NCI-H1092 (cell line): ENCODE measurements at places on chromosomes 2 and 18.

- no peak for DNase-seq
Observed at GRCh38 chr2:232286001-232286868, 92.3 kb upstream of the ALPP start.

GRCh38 chr2:235728800-235729556 is 235.1 kb downstream of the AGAP1 start:
- DNase-seq: no peak

- no peak for DNase-seq
Observed at GRCh38 chr2:15195813-15196212, 365.3 kb downstream of the NBAS start.

- no peak for DNase-seq
Observed at GRCh38 chr2:101262142-101262541, 9.5 kb downstream of the CNOT11 start.

DNA sequence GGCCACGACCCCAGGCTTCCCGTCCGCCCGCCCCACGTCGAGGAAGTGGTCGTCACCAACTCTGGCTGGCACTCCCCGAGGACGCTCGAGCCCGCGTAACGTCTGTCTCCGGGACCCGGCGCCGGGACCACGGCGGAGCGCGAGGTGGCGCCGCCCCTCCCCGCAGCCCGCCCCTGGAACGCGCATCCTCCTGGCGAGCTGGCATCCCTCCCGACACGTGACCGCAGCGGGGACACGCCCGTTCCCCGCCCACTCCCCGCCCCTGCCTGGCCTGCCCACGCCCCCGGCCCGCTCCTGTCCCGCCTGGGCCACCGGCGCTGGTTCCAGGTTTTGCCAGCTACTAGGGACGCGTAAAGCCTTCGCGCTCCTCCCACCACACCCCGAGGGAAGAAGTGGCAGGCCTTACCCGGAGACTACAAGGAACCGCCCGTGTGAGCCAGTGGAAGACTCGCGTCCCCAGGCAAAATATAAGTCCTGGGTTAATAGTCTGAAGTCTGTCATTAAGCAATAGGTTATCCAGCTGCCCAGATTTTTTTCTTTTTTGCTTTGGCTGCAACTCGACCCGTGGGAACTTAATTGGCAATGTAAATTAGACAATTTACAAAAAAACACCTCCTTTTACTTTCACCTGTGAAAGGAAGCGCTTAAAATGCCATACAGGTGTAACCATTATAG is at the start of gene OSBPL1A:
Gene OSBPL1A (minus strand): TSS at position 131 of the 675 bp plus-strand sequence. CDS start 20,291 bp downstream, outside the sequence.
- peak; percentile 90 for DNase-seq

- no peak for DNase-seq
Observed at GRCh38 chr18:13539050-13539449, 187.3 kb downstream of the FAM210A start.

DNA sequence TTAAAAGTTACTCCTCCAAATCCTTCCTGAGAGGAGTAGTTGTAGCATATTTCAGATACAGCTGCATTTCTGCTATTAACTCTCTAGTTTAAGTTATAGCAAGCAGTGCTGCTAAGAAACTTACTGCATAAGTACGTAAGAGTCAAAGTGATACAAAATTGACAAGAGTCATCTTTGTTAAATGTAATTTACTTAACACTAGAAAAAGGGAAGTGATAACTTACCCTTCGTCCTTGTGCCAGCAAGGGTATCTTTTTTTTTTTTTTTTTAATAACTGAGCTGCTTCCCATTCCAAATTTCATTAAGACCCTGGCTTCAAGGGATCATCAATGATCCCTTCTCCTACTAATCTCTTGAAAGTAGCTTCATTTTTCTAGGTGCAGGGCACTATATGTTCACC is 493.0 kb downstream of the PLCL1 start:
- no peak for DNase-seq

GRCh38 chr2:63023444-63023843 is 27.2 kb upstream of the OTX1 start:
- no peak for DNase-seq

DNA sequence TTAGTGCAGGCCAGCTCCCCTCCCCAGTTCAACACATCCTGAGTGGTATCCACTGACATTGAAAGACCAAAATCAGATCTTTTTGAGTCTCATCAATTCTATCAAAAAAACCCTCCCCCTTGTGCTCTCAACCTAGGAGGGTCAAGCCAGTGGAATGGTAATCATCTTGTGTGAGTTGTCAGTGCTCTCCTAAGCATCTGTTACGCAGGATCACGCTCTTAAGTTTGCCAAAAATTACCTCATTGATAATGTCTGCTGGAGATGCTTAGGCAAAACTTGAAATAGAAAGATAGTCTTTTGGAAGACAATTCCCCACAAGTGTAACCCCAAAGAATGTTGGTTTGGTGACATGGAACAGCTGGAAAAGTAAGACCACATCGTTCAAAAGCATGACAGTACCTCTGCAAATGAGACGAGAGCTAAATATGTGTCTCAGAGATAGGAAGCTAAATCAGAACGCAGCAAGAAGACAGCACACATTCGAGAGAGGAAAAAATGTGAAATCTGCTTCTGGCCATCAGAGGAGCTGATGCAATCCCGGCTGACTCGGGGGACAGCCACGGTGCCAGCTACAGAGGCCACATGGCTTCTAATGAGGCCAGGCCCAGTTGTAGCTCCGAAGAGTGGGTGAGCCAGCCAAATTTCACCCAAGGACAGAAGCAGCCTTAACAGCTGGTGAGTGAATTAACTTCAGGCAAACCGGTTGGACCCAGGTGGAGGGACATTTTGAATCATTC is 753.9 kb downstream of the RNF144A start:
- DNase-seq: no peak

GRCh38 chr2:234322766-234323465 is 174.0 kb downstream of the ARL4C start:
- DNase-seq: no peak

DNA sequence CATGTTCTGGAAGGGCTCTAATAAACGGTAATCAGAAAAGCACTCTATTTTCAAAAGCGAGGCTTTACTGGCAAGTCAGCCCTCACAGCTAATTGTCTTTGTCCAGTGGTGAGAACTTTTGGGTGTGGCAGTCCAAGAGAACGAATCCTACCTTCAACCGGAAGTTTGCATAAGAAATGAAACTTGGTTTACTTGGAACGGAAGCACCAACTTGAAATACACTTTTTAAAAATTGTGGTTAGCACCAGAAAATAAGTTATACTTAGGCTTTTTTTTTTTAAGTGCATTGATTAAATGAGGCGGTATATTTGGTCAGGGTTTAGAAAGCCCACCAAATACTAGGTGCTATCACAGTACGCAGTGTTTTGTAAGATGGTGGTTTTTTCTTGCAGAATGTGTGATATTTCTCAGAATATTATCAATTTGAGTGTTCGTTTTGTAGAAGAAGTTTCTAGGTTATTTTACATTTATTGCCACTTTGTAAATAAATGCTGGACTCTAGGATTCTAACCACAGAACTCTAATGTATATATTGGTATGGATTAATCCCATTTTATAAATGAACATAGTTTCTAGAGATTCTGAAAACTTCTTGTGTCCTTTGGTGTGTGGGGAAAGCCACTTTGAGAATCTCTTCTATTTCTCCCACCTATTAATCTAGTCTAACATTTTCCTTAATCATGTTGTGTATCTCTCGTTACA is 1.2 kb downstream of the MYL12A start:
- DNase-seq: no peak

DNA sequence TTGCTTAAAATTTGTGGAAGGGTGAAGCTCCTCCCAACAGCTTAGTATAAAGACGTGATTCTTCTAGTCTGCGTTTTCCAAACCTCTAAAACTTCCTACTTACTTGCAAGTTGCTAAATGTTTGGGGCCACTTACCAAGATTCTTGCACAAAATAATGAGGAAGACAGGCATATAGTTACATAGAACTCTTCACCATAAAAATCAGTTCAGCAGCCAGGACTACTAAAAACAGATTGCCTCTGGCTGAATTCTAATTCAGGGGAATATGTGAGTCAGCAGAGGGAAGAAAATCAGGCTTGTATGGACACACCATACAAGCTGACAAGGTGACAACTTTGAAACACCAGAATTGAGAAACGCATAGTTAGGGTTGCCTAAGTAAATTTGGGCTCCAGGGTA is 2.8 kb upstream of the PEX13 start:
- DNase-seq: no peak

GRCh38 chr2:4962419-4962818 is 729.8 kb upstream of the SOX11 start:
- no peak for DNase-seq

DNA sequence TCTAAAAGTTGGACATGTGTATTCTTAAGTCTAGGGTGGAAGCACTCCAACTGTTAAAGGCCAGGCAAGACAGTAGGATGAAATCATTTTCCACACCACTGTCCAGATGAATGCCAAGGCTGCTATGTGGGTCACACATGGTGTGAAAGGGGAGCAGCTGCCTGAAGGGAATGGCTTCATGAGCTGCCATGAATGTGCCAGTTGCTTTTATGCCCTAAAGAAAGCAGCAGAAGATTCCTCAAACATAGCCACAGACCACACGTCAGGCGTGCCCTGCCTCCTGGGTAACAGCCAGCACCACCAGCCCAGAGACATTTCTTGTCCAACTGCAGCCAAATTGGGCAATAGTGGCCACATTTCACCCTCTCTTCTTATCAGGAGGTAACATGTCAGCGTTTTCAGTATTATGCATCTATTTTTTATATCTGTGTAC is 130.2 kb downstream of the MTCL1 start:
- no peak for DNase-seq

- peak; percentile 87 for DNase-seq
Observed at GRCh38 chr2:32010670-32011484, at the start of gene MEMO1. Gene MEMO1, minus strand, starts transcription at chr2:32011008. Its CDS starts 761 bp downstream, at chr2:32010247.

GRCh38 chr18:48038636-48039035 is 108.2 kb upstream of the SMAD2 start:
- DNase-seq: no peak

DNA sequence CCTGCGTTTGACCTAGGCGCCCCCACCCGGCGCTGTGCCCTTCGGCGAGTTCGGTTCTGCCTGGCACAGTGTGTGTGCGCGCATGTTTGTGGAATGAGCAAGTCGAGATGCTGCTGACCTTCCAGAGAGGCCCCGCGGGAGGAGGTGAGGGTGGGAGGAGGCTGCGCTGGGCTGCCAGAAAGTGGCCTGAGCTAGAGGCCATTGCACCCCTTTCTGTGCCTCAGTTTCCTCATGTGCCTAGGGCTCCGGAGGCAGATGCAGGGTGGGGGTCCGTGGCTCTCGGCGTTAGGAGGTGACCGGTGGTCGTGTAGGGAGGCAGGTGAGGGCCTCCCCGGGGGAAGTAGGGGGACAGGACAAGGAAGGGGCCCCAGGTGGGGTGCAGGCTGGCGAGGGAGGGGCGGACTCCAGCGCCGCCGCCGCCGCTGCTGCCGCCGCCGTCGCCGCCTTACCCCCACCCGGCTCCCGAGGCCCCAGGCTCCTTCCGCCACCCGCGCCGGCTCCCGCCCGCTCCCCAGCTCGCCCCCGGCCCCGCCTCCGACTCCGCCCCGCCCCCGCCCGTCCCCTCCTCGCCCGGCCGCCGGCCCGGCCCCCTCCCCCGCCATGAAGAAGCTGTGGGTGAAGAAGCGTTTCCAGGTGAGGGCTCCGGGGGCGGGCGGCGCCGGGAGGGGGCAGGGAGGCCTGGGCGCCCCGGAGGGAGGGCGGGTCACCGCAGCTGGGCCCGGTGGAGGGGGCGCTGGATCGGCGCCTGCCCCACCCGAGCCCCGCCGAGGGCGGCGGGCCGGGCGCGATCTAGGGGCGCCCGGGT is 7.0 kb downstream of the SPEG start:
- DNase-seq: no peak

- no peak for DNase-seq
Observed at GRCh38 chr18:10379522-10379921, 74.9 kb upstream of the APCDD1 start.

- DNase-seq: no peak
Observed at GRCh38 chr2:187468262-187468661, 20.2 kb upstream of the CALCRL start.

DNA sequence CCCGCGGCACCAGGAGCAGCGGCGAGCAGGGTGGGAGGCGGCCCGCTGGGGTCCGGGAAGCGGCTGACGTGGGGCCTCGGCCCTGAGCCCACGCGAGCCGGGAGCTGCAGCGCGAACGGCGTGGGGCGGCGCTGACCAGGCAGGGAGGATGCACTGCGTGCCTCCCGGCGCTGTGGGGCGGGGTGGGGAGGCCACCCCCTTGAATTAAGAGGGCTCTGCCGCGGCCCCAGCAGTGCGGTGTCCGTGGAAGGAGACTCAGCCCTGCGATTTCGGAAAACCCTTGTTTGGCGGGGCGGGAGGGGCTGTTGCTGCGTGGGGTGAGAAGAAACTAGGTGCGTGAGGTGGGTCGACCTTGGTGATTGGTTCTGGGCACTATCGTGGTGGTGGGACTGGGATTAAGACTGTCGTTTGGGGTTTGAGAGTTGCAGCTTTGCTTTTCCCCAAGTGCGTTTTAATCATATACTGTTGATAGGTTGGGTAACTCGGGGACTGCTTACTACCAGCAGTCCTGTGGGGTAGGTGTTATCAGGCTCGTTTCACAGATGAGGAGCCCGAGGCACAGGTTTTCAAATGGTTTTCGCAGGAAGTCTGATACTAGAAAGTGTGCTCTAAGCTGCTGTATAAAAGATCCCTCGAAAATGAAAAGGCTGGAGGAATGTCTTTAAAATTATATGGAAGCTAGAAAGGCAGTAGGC is 722 bp downstream of the ACSL3 start:
- no peak for DNase-seq

DNA sequence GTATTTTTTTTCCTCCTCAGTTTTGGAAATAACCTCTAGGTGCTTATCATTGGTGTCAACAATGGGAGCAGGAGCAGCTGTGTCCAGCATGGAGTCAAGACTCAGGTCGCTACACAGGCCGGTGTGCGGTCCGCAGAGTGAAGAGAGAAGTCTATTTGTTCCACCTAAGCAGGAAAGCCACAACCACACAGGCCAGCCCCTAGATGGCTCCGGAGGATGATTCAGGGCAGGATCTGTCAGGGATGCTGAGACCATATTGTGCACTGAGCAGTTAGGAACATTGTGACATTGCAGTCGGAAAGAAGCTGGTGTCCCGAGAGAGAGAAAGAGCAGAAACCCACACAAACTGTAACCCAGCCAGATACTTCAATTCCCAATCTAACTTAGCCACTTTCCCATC is 136.9 kb downstream of the GAREM1 start:
- peak; percentile 66 for DNase-seq

DNA sequence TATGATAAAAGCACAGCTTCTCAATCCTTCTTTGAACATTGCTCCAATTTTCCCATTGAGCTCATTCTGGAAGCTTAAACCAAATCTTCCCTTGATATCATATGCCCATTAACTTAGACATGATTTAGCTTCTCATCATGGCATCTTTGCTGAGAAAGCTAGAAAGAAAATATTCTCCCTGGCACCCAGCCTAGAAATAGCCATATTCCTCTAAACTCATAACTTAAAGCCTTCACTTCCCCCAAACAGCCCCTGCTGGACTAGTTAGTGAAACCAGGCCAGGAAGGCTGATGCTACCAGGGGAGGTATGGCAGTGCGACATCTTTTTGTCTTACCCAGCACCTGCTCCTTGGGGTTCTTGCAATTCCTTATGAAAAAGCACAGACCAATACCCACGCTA is 4.3 kb downstream of the AAK1 start:
- DNase-seq: no peak

- no peak for DNase-seq
Observed at GRCh38 chr2:85230679-85231467, 96.9 kb downstream of the TGOLN2 start.
